H1 (cell line): ENCODE measurements at places on chromosomes 7 and 10.

DNA sequence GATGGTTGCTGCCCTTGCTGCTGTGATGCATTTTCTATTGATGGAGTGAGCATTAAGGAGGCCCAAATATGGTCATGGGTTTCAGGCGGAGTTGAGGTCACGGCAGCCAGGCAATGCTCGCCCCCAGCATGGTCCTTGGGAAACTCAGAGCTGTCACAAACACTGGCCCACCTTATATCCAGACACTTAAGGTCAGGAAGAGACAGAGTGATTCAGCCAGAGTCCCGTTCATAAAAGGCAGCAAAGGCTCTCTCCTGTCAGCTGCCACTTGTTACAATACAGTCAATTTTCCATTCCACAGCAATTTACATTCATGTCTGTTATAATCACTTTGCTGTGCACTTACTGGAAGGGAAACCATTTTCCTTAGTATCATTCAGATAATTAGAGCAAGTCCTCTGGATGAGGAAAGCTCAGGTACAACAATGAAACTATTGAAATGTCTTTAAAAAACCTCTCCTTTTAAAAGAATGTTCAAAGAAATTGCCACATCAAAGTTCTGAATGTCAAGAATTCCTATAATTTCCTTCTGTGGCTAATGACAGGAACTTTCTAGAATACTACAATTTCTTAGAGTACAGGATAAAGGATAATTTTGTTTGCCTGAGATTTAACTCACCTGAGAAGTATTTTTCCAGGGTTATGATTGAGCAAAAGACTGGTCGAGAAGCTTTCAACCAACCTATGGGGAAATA lies 14.8 kb upstream of the ANKRD1 start:
- peaks cover 7% of the 10 kb centered on the region for H3K4me1 ChIP-seq
- DNase-seq = no peak
- peaks cover 86% of the 10 kb centered on the region for H3K27me3 ChIP-seq
- H3K27ac ChIP-seq = no peak overlapping the region
- H3K36me3 ChIP-seq = no peaks in the 10 kb centered on the region

GRCh38 chr7:37820708-37821468 lies 27.5 kb upstream of the NME8 start:
- no peaks in the 10 kb centered on the region for H3K36me3 ChIP-seq
- H3K4me1 ChIP-seq = no peaks in the 10 kb centered on the region
- no peaks in the 10 kb centered on the region for H3K27me3 ChIP-seq
- H3K4me3 ChIP-seq = no peak overlapping the region
- no peak overlapping the region; the same call in 1 of the 2 replicates for H3K27ac ChIP-seq

GRCh38 chr7:37724732-37725131 lies 41.2 kb downstream of the GPR141 start:
- no peak overlapping the region for H3K4me3 ChIP-seq
- no peaks in the 10 kb centered on the region for H3K36me3 ChIP-seq
- H3K4me1 ChIP-seq = no peaks in the 10 kb centered on the region
- H3K27me3 ChIP-seq = no peaks in the 10 kb centered on the region

- no peak overlapping the region for H3K27ac ChIP-seq
- DNase-seq = no peak
- H3K27me3 ChIP-seq = no peaks in the 10 kb centered on the region
- H3K36me3 ChIP-seq = peaks cover 15% of the 10 kb centered on the region
These were observed 72.9 kb upstream of the GRID1 start for GRCh38 chr10:86439544-86439943.
